Neural crest cell (in vitro differentiated cells): ENCODE measurements at places on chromosomes 13 and 19.

GRCh38 chr13:42333613-42334328 lies 61.8 kb downstream of the AKAP11 start:
- no peak for DNase-seq

- no peak for DNase-seq
These were observed 84.4 kb upstream of the KCTD15 start for GRCh38 chr19:33712268-33712667.

GRCh38 chr13:113052971-113053370 lies 52.6 kb upstream of the F7 start:
- no peak for DNase-seq

DNA sequence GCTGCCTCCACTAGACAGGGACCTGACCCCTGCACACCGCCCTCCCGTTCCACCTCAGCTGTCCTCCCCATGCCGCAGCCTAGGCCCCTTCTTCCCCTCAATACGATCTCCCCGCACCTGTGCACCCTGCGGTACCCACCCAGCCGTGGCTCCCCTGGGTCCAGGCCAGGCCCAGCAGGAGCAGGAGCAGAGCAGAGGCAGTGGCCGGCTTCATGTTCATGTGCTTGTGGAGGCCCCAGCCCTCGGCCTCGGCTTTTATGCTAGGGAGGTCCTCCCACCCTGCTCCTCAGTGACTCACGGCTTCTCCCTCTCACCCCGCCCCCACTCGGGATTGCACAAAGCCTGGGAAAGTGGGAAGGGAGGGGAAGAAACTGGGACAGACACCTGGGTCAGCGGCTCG lies 11.4 kb upstream of the KRTDAP start:
- no peak for DNase-seq

DNA sequence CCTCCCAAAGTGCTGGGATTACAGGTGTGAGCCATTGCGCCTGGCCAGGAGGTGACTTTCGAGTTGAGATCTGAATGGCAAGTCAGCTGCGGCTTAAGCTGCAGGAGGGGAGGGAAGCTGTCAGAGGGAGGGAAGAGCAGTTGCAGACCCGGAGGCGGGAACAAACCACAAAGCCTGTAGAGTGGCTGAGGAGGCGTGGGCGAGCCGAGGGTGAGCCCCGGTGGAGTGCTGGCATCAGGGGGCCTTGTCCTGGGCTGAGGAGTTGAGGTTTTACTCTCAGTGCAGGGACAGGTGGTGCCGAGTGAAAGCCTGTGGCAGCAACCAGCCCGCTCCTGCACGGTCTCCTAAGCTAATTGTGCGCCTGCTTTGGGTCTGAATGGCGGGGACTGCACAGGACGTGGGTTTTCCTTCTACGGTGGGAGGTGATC lies 24.2 kb downstream of the PPP1R37 start:
- DNase-seq: no peak
